Activated CD4-positive, alpha-beta memory T cell treated with anti-CD3 and anti-CD28 coated beads for 36 hours (primary cell): ENCODE measurements at places on chromosomes 5 and 9. TPM values are rescaled to one million over a fixed set of nuclear protein-coding genes. Genes with fewer than 3 reads are reported as not detected.

Gene PTGDS
- not detected for total RNA-seq

Gene STC2
- 13.7 TPM for total RNA-seq

Gene TRAF1
- total RNA-seq: 124 TPM

Gene NDUFA8
- 53.3 TPM for total RNA-seq

Gene RASGRF2
- total RNA-seq: 8.6 TPM

Gene PCDHGB6
- total RNA-seq: 0.07 TPM

Gene IGFBPL1
- total RNA-seq: not detected

Gene NR2F1
- total RNA-seq: not detected

Gene PCDHGA11
- 0.05 TPM for total RNA-seq

Gene PCDHA1
- total RNA-seq: not detected

Gene FOXD4L3
- not detected for total RNA-seq

Gene LRRC19
- total RNA-seq: not detected

Gene LCN2
- not detected for total RNA-seq

Gene ZFP2
- 0.40 TPM for total RNA-seq

Gene CAVIN4
- 0.07 TPM for total RNA-seq
